Stimulated activated CD8-positive, alpha-beta memory T cell treated with anti-CD3 and anti-CD28 coated beads, Interleukin-12 subunit alpha, Interleukin-12 subunit beta, amount 100 ng/mL, for 4 hours (primary cell): ENCODE measurements at places on chromosomes 4 and X.

GRCh38 chr4:15778289-15779241 is at the start of gene CD38:
CD38 (plus strand) TSS chr4:15778328; CDS start chr4:15778415, 87 bp downstream.
- peak; percentile 25 for DNase-seq

DNA sequence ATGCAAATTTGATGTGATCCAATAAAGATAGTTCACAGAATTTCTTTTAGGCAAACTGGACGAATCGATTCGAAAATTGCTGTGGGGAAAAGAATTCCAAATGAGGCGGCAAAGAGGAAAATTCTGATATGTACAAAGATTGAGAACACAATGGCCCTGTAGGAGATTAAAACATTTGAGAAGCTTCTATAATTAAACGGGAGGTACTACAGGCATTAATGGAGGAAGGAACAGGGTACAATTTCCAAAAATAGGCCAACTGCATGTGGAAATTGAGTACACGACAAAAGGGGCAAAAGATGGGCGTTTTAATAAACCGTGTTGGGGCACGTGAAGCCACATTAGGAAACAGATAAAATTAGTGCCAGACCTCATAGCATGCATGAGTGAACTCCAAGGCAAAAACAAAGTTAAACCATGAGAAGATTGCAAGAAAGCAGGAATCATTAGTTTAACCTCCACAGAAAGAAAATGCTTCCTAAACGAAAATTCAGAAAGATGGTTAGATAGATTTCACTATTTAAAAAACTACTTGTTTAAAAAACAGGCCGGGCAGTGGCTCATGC is 68.4 kb downstream of the DHRSX start:
- DNase-seq, result no peak

DNA sequence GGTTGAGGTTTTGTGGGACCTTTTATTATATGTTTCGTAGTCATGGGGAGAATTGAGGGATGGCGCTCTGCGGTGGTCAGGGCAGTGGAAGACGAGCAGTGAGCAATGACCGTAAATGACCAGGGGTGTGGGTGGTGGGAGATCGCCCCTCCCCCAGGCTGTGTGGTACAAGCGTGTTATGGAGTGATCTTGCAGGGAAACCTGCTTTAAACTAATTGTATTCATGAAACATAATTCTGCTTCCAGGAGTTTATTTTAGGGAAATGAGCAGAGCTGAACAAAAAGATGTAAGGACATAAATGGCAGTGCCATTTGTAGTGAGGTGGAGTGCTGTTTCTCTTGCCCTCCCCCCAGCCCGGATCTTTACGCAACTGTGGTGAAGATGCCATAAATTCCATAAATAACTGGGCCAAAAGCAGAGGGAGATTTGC is 20.2 kb downstream of the GYG2 start:
- no peak for DNase-seq

DNA sequence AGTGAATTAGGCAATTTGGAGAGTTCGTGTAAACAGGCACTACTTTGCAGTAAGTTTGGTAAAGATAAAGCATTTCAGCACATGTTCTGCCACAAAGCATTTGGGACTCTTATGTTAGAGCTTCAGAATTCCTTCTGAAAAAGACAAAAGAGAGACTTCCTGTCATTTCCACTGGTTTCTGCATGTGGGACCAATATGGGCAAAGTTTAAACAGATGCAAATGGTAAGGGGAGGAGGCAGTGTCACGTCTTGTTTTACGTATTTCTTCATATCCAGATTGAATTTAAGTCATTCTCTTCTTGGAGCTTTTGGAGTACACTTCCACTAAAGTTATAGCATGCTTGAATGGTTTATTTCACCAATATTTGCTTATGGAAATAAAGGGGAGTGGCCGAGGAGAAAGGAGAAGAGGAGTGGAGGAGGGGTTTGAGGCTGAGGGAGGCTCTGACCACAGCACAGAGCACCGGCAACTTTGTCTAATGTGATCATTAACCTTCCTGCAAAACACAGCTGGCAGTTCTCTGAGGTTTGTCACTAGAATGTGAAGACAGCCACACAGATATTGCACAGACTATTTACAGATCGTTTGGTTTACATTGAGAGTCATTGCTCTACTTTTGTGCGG is at the start of gene APELA:
Gene APELA, plus strand, starts transcription at position 479 of the 625 bp plus-strand sequence. CDS start 154 bp downstream, outside the sequence.
- no peak for DNase-seq

DNA sequence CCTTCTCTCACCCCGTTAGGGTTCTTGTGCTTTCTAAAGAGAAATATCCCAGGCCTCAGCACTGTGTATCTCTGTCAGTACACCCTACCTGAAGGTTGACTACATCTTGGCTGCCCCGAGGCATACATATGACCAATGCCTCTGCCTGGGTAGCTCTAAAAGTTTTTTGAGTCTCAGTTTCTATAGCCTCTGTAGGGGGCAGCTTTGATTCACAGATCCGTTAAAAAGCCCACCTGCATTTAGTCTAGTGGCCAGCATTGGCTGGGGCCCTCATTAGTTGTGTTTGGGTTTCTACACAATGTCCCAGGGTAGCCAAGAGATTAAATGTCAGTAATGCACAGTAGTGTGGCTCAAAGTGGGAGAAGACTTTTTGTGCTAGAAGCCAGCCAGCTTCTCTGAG is 151.1 kb downstream of the CFAP299 start:
- DNase-seq, result no peak

DNA sequence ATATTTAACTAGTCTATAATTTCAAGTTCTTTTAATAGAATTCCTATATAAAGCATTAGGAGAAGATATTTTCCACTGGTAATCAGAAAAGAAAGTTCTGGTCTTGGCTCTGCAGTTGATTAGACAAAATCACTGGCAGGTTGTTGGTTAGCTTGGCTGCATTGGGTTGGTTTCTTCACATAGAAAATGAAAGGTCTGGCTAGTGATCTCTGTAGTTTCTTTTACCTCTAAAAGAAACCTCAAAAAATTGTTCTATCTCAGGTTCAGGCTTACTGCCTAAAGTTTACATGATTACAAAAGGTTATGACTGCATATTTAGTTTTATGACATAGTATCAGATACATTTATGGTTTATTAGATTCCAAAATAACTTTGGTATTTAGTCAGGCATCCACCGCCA is 95.8 kb upstream of the NAP1L5 start:
- no peak for DNase-seq

DNA sequence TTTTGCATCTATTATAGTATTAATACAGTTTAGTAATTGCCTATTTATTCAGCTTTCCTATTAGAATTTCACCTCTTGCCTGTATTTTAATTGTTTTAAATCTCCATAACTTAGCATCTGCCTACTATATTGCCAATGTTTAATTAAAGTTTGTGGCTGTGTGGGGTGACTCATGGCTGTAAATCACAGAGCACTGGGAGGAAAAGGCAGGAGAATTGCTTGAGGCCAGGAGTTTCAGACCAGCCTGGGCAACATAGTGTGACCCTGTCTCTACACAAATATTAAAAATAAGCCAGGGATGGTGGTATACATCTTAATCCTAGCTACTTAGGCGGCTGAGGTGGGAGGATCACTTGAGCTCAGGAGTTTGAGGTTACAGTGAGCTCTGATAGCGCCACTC is 14.5 kb upstream of the CCSER1 start:
- no peak for DNase-seq

GRCh38 chrX:8748855-8749254 is 16.9 kb upstream of the ANOS1 start:
- DNase-seq, result no peak

- no peak for DNase-seq
Measured at GRCh38 chr4:158778156-158778711, 9.4 kb downstream of the FNIP2 start.

- DNase-seq, result no peak
Measured at GRCh38 chr4:11079171-11079570, 349.5 kb downstream of the HS3ST1 start.

DNA sequence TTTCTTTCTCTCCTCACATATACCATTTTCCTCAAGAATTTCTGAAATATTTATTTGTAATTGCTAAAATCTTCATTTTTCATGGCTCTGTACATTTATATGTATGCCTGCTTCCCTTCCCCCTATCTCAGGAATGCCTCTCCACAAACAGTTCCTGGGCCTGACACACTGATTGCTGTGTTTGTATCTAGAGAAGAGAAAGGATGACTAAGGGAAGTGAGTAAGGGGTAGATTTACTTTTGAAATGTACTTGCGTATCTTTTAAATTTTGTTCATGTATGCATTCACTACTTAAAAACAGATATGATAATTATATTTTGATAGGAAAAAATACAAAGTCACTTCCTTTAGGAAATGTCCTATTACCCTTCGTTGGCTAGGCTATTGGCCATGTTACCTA is 790.8 kb downstream of the PCDH18 start:
- no peak for DNase-seq

- DNase-seq, result peak; percentile 76
Measured at GRCh38 chr4:182917182-182918043, at the start of gene DCTD. DCTD (minus strand) TSS chr4:182917386; CDS start chr4:182915568, 1,818 bp downstream.

DNA sequence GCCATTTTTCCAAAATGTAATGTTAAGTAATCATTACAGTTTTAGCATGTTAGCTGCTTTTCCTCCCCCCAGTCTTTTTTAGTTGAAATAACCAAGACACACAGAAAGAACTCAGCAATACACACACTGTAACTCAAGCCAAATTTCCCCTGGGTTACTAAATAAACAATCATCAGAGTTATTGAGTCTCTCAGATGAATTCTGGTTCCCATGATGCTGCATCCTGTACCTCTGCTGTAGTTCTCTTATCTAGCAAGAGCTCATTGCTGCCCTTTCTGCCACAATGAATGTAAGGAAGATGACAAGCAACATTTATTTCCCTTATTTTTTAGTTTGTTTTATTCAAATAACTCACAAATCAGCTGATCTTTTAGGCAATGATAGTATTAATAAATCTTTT is 185.1 kb downstream of the ARHGAP6 start:
- no peak for DNase-seq

DNA sequence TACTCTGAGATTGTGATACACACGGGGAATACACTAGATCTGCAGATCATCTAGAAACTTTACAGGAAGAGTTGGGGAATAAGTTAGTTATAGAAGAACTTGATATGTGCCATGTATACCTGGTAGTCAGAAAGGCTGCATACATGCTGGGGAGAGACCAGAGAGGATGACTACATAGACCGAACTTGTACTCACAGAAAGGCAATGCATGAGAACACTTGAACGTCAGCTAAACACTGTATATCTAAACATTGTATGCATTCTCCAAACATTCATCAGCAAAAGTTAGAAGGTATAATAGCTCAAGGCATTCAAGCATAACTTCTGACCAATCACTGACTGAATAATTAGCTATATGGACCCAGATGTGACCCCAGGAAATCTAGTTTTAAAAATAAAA is 78.0 kb upstream of the PDHA2 start:
- DNase-seq, result no peak

GRCh38 chr4:8495803-8496202 is 55.2 kb downstream of the TRMT44 start:
- DNase-seq, result no peak

GRCh38 chr4:2071912-2072867 is 13.1 kb downstream of the NAT8L start:
- DNase-seq, result no peak

DNA sequence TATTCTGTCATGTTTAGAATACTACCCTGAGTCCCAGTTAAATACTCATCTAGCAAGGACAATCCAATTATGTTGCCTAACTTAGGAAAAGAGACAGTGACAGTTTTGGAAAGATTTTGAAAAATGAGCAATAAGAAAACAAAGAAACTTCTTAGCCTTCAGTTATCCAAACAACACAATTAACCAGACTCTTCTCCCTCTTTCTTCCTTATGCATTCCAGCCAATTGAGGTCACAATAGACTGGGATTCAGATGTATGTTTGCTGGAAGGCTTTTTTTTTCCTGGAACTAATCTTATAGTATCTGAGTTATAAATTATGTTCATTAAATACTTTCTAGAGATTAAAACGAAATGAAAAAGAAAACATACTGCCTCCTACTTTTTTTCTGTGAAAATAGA is 109.6 kb downstream of the GUCY2F start:
- no peak for DNase-seq

GRCh38 chr4:162392946-162393345 is 229.1 kb upstream of the FSTL5 start:
- no peak for DNase-seq

DNA sequence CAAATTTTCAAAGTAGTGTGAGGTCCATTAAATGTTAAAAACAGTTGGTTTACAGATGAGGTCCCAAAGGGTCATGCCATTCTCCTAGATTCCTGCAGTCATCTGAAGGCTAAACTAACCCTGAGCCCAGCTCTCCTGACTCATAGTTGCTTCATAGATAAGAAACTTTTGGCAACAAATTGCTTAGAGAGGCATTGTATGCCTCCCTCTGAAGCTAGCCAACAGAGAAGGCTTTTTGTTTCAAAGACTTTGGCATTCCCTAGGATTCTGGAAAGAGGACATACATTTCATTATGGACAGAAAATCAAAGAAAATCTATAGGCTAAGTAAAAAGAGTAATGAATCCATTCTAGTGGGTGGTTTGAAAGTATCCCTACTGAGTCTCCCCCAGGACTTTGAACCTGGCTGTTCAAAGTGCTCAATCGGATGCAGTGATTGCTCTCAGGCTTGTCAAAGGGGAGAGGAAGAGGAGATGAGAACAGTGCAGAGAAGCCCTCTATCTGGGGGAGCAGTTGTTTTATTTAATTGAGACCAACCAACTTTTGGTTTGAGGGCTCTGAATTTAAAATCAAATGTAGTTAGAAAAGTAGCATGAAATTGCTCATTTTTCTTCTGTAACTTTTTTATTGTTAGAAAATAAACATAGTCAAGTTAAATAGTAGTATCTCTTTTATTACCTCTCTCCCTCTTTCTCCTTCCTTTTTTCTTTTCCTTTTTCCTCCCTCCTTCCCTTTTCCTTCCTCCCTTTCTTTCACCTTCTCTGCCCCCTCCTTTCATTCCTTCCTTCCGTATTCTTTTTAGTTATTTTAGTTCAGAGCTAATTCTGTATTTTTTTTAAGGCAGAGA is 72.3 kb upstream of the ZNF518B start:
- DNase-seq, result no peak

GRCh38 chr4:85452058-85452731 is 22.8 kb upstream of the ARHGAP24 start:
- no peak for DNase-seq

DNA sequence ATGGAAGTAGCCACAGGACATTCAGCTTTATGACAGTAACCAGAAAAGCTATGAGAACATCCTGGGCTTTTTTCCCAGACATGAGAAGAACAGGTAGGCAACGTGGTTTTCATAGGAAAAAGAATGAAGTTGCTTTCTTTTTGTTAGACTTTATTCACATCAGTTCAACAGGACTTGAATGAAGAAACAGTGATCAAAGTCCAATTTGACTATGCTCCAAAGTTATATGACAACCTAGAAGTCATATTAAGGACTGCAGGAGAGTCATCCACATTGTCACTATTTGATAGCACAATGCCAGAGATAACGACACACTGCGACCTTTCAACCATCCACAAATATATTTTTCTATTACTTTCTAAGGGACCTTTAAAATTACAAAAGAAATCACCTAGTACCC is 39.2 kb upstream of the PRDX4 start:
- no peak for DNase-seq

- no peak for DNase-seq
Measured at GRCh38 chr4:153731239-153731638, 28.6 kb downstream of the RNF175 start.

- DNase-seq, result no peak
Measured at GRCh38 chrX:2489446-2490445, 11.0 kb downstream of the DHRSX start.

GRCh38 chr4:22414833-22415232 is 101.0 kb downstream of the ADGRA3 start:
- no peak for DNase-seq

GRCh38 chr4:68360231-68360968 is 10.5 kb upstream of the YTHDC1 start:
- no peak for DNase-seq
